ENCODE measurements at places on chromosomes 12 and 14.

DNA sequence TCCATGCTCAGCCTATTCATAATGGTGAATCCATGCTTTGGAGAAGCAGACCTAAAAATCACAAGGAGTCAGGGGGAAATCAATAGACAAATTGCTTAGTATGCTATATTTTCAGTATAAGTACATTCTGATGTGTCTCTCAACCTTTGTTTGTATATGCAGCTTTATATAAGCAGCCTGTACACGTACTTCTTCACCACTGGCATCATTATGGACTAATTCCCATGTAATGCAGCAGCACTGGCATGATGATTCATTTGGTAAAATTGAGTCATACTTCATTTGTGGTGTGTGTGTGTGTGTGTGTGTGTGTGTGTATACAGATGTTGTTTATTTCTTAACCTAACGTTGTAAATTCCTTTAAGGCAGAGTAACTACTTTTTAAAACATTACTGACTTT is 10.9 kb downstream of the DCP1B start:
- DNase-seq: no peak

- DNase-seq: no peak
Measured at GRCh38 chr14:58782011-58782410, 144.2 kb downstream of the DACT1 start.

GRCh38 chr12:131030472-131031328 is 77.0 kb downstream of the ADGRD1 start:
- DNase-seq: no peak

GRCh38 chr12:14367040-14367661 is 1.7 kb downstream of the ATF7IP start:
- no peak for DNase-seq

GRCh38 chr12:27766587-27766986 is 13.4 kb upstream of the KLHL42 start:
- no peak for DNase-seq

- DNase-seq: no peak
Measured at GRCh38 chr12:126434412-126434985, 1369.3 kb downstream of the AACS start.

DNA sequence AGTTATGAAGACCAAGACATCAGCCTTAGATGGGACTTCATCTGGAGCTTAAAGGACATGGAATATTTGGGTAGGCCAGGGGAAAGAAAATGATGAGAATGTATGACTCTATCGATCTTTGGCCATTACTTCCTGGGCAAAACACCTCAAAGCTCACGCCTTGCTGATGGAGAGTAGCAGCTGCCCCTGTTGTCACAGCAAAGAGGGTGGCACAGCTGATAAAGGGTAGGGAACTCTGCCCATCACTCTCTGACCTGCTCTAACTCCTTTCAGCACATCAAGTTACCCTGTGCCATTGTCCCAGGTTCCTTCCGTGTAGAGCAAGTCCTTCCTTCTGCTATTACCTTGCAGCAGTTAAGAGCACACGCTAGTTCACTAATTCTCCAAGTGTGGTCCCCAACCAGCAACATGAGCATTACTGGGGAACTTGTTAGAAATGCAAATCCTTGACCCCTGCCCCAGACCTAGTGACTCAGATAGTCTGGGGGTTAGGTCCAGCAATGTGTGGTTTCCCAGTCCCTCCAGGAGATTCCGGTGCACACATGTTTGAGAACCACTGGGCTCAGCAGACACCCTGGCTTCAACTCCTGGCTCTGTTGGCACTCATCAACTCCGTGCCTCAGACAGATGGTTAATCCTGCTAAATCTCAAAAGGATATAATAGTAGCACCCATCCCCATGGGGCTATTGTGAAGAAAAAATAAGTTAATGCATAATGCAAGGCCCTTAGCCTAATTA is 93.7 kb upstream of the EEA1 start:
- DNase-seq: no peak

DNA sequence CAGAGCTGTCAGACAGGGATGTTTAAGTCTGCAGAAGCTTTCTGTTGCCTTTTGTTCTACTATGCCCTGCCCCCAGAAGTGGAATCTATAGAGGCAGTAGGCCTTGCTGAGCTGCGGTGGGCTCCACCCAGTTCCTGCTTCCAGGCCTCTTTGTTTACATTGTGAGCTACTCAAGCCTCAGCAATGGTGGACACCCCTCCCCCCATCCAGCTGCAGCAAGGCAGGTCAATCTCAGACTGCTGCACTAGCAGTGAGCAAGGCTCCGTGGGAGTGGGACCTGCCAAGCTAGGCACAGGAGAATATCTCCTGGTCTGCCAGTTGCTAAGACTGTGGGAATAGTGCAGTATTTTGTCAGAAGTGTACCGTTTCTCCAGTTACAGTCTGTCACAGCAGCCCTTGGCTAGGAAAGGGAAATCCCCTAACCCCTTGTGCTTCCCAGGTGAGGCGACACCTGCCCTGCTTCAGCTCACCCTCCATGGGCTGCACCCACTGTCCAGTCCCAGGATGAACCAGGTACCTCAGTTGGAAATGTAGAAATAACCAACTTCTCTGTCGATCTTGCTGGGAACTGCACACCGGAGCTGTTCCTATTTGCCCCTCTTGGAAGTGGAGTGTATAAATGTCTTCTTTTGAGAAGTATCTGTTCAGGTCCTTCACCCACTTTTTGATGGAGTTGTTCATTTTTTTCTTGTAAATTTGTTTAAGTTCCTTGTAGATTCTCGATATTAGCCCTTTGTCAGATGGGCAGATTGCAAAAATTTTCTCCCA is 213.5 kb upstream of the SLC38A2 start:
- DNase-seq: no peak

GRCh38 chr12:130526813-130527212 is 189.1 kb downstream of the PIWIL1 start:
- no peak for DNase-seq

DNA sequence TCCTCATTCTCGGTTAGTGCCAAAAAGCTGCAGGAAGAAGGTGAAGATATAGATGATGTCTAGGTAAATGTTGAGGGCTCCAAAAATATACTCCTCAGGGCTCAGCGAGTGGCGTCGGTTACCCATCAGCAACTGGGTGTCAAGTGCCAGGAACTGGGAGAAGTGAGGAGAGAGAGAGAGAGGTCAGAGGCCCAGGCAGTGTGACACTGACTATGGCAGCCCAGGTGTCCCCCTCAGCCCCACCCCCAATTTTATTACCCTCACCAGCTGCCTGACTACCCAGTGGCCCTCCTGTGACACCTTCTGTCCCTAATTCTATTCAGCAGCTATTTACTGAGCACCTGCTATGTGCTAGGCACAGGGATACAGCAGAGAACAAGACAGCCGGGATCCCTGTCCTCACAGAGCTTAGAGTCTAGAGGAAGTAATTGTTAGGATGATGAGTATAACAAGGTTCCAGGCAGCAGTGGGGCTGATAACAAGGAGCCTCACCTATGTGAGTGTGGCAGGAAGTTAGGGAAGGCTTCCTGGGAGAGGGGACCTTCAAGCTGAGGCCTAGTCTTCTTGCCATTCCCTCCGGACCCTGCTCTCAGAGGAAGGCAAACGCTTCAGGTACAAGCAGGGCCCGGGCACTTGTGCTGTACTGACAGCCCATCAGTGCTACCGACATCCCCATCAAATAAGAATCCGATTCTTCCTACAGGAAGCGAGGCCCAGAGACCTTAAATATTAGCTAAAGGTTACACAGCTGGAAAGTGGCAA is 27.8 kb upstream of the BCDIN3D start:
- no peak for DNase-seq

DNA sequence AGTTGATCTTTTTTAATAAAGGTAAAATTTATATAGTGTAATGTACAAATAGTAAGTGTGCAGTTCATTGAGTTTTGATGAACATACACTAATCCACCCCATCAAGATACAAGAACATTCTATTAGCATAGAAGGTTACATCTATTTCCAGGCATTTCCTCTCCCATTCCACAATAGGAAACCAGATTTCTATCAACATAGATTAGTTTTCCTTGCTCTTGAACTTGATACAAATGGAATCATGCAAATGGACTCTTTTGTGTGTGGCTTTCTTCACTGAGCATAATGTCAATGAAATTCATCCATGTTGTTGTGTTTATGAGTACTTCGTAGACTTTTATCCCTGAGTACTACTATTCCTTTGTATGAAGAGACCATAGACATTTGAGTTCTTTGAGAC is 10.8 kb downstream of the STYX start:
- DNase-seq: no peak

DNA sequence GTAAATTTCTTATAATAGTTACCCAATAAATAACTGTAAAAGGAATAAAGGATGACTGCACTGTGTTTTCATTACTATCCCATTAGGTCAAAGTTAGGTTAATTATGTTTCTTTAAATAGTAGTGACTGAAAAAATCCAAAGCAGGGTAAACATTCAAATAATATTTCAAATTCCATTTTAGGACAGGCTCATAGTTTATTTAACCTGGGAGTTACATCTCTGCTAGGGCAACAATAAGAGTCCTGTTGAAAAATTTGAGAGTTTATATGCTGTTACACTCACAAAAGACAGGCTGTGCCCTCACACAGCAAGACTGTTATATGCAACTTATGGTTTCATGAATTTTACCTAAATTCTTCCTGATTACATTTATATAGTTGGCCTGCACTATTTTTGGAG is 8.0 kb downstream of the ERP27 start:
- DNase-seq: no peak

GRCh38 chr12:89840162-89840922 is 131.7 kb upstream of the ATP2B1 start:
- DNase-seq: no peak

DNA sequence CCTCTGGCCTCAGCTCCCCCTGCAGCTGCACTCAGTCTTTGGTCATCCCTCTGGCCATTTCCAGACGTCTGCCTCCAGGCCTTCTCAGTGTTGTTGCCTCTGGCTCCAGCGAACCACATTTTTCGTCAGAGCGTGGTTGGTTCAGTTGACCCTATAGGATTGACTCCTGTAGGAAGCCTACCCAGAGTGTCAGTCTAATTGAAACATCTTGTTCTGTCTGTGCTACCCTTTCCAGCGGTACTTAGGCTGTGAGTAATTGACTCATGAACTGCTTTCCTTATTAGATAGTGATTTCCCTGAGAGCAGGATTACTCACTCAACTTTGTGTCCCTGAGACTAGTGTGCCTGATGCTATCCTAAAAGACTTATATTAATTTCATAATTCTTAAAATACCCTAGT is 373.2 kb downstream of the ATP23 start:
- DNase-seq: no peak

GRCh38 chr14:21704338-21704737 is 30.7 kb upstream of the OR4E1 start:
- no peak for DNase-seq

DNA sequence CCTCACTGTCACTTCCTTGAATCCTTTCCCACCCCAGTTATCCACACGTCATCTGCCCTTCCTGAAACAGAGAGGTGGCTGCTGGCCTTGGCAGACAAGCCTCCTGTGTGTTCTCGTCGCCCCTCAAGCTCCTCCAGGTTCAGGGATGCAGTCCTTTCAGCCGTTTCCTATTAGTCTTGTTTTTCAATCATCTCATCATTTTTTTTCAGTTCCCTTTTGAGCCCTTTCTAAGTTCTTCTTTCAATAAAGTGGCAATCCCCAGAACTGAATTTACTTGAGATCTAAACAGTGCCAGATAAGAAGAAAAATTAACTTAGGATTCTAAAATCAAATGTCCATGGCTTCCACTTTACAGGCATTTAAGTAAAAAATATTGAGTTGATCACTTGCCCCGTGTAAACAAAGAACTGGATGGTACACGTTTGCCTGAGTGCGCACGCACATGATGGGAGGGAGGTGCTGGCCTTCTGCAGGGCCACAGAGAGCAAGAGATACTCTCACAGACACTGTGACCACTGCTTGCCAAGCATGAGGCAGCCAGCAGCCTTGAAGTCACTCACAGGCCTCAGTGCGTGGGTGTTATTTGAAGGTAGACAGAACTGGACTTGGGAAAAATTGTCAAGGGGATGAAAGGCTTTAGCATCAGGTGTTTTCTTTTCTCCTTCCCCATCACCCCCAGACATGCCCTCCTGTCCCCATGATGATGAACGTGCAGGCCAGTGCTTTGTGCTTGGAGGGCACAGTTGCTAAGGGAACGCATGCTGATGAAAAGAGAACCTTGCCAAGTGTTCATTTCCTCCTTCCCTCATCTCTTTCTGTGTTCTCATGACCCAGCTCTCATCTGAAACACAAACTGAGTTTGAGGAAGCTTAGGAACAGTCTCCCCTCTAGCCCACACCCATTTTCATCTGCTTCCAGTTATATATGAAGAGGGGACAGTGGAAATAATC is 408.3 kb downstream of the EGLN3 start:
- DNase-seq: no peak

- no peak for DNase-seq
Measured at GRCh38 chr12:50788561-50788960, 24.7 kb downstream of the ATF1 start.

- no peak for DNase-seq
Measured at GRCh38 chr14:87286826-87287225, 706.2 kb downstream of the GALC start.

DNA sequence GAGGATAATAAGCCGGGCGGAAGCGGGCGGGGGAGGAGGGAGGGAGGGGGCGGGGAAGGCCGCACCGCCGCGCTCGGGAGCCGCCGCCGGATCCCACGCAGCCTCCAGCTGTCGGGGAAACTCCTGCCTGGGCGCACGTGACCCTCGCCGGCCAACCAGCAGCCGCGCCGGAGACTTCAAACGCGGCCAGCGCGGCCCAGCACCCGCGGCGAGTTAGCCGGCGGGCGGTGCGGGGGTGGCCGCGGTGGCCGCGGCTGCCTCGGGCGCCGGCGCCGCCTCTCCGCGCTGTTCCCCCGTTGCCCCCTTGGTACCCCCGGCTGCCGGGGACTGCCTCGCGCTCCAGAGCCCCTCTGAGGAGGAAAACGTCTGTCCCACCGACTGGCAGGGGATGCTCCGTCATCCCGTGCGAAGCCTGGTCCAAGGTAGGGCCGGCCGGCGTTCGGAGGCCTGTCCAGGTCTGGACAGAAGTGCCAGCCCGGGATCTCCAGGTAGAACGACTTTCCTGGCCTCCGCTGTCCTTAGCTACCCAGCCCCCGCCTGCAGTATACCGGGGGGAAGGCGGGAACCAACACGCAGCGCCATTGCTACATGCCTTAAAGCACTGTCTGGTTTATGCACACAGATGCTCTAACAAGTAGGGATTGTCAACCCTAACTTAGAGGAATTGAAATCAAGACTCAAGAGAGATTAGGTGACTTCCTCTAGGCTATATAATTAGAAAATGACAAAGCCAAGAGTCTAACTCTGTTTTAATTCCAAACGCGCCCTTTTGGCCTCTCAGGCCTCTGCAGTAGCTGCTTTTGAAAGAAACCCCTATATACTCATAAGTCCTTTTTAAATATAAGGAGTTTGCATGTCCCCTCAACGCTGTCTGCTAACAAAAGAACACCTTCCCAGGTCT is at the start of gene YAF2:
YAF2 (minus strand) TSS at position 9 of the 901 bp plus-strand sequence. CDS start 68 bp downstream, outside the sequence.
- DNase-seq: peak; percentile 65

DNA sequence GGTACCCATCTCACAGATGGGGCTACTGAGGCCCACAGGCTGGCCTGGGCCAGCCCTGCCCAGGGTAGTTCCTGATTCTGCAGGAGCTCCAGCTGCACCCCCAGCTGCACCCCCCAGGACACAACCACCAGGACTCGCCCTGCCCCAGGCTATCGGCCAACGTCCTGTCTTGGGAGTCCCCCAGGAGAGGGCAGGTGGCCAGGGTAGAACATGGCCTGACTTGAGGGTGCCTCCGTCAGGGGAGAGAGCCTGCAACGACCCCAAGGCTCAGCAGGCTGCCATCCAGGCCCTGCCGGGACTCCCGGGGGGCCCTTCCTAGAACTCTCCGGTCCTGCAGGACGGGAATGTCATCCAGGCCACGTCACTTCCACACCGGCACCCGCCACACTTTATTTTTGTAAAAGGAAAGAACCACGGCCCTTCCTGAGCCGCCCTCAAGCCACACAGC is 15.8 kb downstream of the JAG2 start:
- DNase-seq: no peak

GRCh38 chr14:37170993-37171392 is 1.4 kb downstream of the SLC25A21 start:
- DNase-seq: no peak

- DNase-seq: no peak
Measured at GRCh38 chr12:16454481-16454880, 107.0 kb downstream of the MGST1 start.
